Frontal cortex (tissue), 4 donors: ENCODE measurements at places on chromosomes 7 and 10. TPM values are rescaled to one million over a fixed set of nuclear protein-coding genes. Genes with fewer than 3 reads are reported as not detected.

FAM180A gene
- total RNA-seq, result not detected

PDZD7 gene
- total RNA-seq, result 10.2 TPM

ARHGAP22 gene
- 1.6 TPM for total RNA-seq

CLEC5A gene
- total RNA-seq, result not detected

PRKCQ gene
- total RNA-seq, result 2.0 TPM

ELFN1 gene
- total RNA-seq, result 5.7 TPM

FOXP2 gene
- 20.0 TPM for total RNA-seq

CALCR gene
- total RNA-seq, result under 0.01 TPM

ANKRD7 gene
- 12.2 TPM for total RNA-seq

ZNF239 gene
- total RNA-seq, result 27.3 TPM

ADCY1 gene
- 92.1 TPM for total RNA-seq

FAM107B gene
- 77.9 TPM for total RNA-seq

ZNF277 gene
- total RNA-seq, result 67.3 TPM

CHST15 gene
- total RNA-seq, result 48.9 TPM

CLCN1 gene
- under 0.01 TPM for total RNA-seq

MEOX2 gene
- total RNA-seq, result not detected

CHAT gene
- not detected for total RNA-seq

SPDYE2B gene
- not detected for total RNA-seq

FAM131B gene
- 73.8 TPM for total RNA-seq

OPALIN gene
- total RNA-seq, result not detected

HSPA12A gene
- 33.0 TPM for total RNA-seq

LRRC4 gene
- 13.9 TPM for total RNA-seq

SPACDR gene
- total RNA-seq, result not detected

CXCL12 gene
- 13.9 TPM for total RNA-seq

UPK3BL2 gene
- total RNA-seq, result 1.6 TPM

CADPS2 gene
- 9.8 TPM for total RNA-seq

AKR1C3 gene
- 2.4 TPM for total RNA-seq

MYH16 gene
- not detected for total RNA-seq

ANKRD22 gene
- under 0.01 TPM for total RNA-seq

PLXNA4 gene
- total RNA-seq, result 67.7 TPM

FFAR4 gene
- total RNA-seq, result not detected

PARD3 gene
- total RNA-seq, result 27.7 TPM

TAS2R41 gene
- total RNA-seq, result not detected
